Spleen (tissue), 13 donors: ENCODE measurements at places on chromosomes 7 and 10. TPM values are rescaled to one million over a fixed set of nuclear protein-coding genes. Genes with fewer than 3 reads are reported as not detected.
A peak's percentile ranks its signal among the peaks of the same experiment; 100 is the strongest.

- H3K27ac ChIP-seq = no peak overlapping the region
- peaks cover 11% of the 10 kb centered on the region for H3K36me3 ChIP-seq
- no peak overlapping the region for H3K4me3 ChIP-seq
- H3K4me1 ChIP-seq = no peaks in the 10 kb centered on the region
- no peaks in the 10 kb centered on the region for H3K27me3 ChIP-seq
- DNase-seq = no peak
These were observed 21.1 kb downstream of the GATA3 start for GRCh38 chr10:8075282-8076260.

DNA sequence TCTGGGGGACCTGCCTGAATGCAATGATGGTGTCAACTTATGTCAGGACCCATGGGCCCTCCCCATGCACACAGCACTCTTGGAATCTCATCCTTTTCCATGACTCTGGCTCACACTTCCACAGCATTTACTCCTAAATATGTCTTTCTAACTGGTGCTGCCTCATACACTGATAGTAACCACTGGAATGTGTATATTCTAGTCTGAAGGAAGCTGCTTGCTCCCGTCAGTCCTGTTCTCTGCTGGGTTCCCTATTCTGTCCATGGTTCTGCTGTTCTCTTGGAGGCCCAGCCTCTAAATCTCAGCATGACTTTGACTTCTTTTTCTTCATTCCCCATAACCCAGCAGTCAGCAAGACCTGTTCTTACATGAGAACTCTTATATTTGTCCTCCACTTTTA lies 1055.1 kb downstream of the KCNMA1 start:
- H3K4me3 ChIP-seq = no peak overlapping the region
- H3K36me3 ChIP-seq = no peaks in the 10 kb centered on the region
- DNase-seq = no peak
- H3K4me1 ChIP-seq = no peaks in the 10 kb centered on the region
- no peaks in the 10 kb centered on the region for H3K27me3 ChIP-seq

- H3K4me1 ChIP-seq = no peaks in the 10 kb centered on the region
- no peaks in the 10 kb centered on the region for H3K27me3 ChIP-seq
- H3K4me3 ChIP-seq = no peak overlapping the region
These were observed 43.2 kb downstream of the BTRC start for GRCh38 chr10:101397140-101397539.

Gene CYP26C1
- total RNA-seq = 0.23 TPM

Gene EGR2
- 0.94 TPM for total RNA-seq

- H3K4me1 ChIP-seq = no peaks in the 10 kb centered on the region
- no peaks in the 10 kb centered on the region for H3K36me3 ChIP-seq
- no peak overlapping the region for H3K27ac ChIP-seq
- DNase-seq = no peak
These were observed 341.7 kb downstream of the DNAJB6 start for GRCh38 chr7:157678501-157678900.

Gene PIP
- total RNA-seq = not detected

Gene IRF5
- 51.5 TPM for total RNA-seq

DNA sequence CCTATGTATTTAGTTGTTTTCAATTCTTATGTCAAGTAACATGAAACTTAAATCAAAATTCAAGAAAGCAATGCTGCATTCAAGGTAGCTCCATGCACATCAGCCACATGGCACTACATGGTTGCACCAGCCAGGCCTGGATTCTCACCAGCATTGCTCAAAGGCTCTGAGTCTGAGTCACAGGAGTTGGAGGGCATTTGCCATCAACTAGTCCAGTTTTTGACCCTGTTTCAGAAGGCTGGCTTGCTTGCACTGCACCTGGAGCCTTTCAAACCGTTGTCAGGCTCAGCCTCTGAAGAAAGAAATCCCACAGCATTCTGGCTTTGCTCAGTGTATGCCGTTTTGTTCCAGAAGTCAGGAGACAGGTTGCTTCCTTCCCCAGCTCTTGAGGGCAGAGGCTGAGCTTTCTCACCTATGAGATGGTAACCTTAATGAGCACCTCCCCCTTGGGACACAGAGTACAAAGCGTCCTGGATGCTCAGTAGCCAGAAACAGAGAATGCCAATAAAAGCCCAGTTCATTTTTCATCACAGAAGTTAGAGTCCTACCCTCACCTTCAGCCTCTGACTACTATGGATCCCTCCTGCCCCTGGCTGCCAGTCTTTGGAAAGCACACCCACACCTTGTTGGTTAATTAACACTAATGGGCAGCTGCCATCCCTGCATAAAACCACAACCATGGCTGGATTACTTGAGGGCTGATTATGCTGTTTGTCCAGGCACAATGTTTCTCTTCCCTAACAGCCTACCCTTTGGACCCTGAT lies 288.4 kb upstream of the LRRTM3 start:
- H3K27me3 ChIP-seq = no peaks in the 10 kb centered on the region
- no peak overlapping the region for H3K4me3 ChIP-seq
- H3K27ac ChIP-seq = no peak overlapping the region
- no peaks in the 10 kb centered on the region for H3K4me1 ChIP-seq
- no peak for DNase-seq

Gene TRPV5
- not detected for total RNA-seq

DNA sequence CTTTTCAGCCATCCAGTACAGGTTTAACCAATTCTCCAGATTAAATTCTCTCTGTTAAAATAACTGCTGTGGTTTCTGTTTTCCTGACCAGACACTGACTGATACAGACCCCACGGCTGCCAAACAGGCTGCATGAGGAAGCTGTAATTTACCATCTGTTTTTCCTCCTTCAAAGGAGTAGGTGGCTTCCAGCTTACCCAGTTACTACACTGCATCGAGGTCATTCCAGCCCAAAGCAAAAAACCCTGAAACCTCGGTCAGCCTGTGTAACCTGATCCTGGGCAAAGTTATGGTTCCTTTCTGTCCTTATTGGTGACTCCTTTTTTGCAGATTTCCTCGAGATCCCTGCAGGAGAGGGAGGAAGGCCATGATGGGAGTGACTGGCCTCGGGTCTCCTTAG lies 27.9 kb upstream of the LOXL4 start:
- H3K4me3 ChIP-seq = no peak overlapping the region
- no peak for DNase-seq
- H3K4me1 ChIP-seq = peaks cover 16% of the 10 kb centered on the region
- H3K27ac ChIP-seq = no peak overlapping the region
- H3K27me3 ChIP-seq = peaks cover 58% of the 10 kb centered on the region

DNA sequence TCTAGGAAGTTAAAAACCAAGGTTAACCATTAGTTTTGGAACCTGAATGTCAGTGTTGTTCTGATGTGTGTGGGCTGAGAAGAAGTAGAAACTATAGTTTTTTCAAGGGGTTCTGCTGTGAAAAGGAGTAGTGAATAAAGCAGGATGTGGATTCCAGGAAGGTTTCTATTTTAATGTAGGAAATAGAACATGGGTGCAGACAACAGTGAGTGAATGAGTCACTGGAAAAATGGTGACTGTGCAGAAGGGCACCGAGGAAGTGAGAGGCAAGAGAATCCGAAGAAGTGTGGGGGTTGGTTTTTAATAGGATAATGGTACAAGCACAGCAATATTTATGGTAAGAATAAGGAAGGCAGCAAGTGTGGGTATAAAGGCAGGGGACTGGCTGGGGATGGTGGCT lies 120.4 kb downstream of the ARHGAP21 start:
- H3K36me3 ChIP-seq = no peaks in the 10 kb centered on the region
- no peak overlapping the region for H3K27ac ChIP-seq
- no peak for DNase-seq

DNA sequence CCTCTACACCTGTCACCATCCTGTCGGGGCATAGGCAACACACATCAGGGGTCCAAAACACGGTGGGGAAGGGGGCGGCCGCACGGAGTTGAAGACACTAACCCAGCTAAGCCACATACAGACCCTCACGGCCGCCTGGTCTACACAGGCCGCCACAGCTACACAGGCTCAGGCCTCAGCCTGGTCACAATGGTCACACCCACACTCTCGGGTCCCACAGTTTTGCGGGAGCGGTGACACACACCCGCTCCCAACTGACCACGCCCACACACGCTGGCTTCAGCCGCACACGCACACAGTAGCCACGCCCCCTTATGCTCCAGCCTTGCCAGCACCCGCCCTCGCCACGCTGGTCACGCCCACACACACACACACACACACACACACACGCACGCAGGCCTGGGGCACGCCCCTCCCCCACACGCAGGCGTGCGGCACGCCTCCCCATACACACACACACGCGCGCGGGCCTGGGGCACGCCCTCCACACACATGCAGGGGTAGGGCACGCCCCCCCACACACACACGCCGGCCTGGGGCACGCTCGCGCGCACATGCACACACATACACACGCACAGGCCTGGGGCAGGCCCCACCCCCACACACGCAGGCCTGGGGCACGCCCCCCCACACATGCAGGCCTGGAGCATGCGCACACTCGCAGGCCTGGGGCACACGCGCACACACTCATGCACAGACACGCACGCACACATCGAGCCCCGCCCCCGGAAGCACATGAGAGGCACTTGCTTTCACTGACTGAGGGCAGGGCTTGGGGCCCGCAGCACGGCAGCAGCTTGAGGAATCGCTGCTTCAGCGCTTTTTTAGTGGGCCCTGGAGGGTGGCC lies 12.3 kb upstream of the OGA start:
- peaks cover 24% of the 10 kb centered on the region for H3K4me1 ChIP-seq
- peak; percentile 98 for DNase-seq
- peak overlapping the region; percentile 84 for H3K27ac ChIP-seq
- H3K36me3 ChIP-seq = no peaks in the 10 kb centered on the region
- H3K4me3 ChIP-seq = peak overlapping the region; percentile 53
- H3K27me3 ChIP-seq = no peaks in the 10 kb centered on the region

Gene ECHDC3
- total RNA-seq = 10.5 TPM
